ENCODE measurements at places on chromosomes 2 and 18. TPM values are rescaled to one million over a fixed set of nuclear protein-coding genes. Genes with fewer than 3 reads are reported as not detected.

The SLC25A12 gene
- 37.5 TPM for polyA plus RNA-seq

The ABHD1 gene
- polyA plus RNA-seq = 12.1 TPM

The IL18RAP gene
- 0.44 TPM for polyA plus RNA-seq

The ARHGAP15 gene
- polyA plus RNA-seq = 7.7 TPM

The SLC9A4 gene
- not detected for polyA plus RNA-seq

The TMEM200C gene
- polyA plus RNA-seq = 1.7 TPM

The WDR43 gene
- polyA plus RNA-seq = 11.2 TPM

The CFAP65 gene
- not detected for polyA plus RNA-seq

The MYO5B gene
- 0.44 TPM for polyA plus RNA-seq

The TNS1 gene
- 244 TPM for polyA plus RNA-seq

The TDRD15 gene
- not detected for polyA plus RNA-seq

The TANC1 gene
- polyA plus RNA-seq = 17.8 TPM

The GAREM2 gene
- 0.59 TPM for polyA plus RNA-seq

The MC2R gene
- polyA plus RNA-seq = not detected

The DSC1 gene
- polyA plus RNA-seq = 0.44 TPM

The KCNE4 gene
- 2.4 TPM for polyA plus RNA-seq

The LYG2 gene
- polyA plus RNA-seq = not detected

The HNMT gene
- 9.9 TPM for polyA plus RNA-seq

The SLC5A7 gene
- 0.07 TPM for polyA plus RNA-seq

The SANBR gene
- 3.5 TPM for polyA plus RNA-seq

The NOSTRIN gene
- 44.6 TPM for polyA plus RNA-seq

The REG1B gene
- polyA plus RNA-seq = 0.23 TPM

The STARD6 gene
- polyA plus RNA-seq = not detected

The DQX1 gene
- not detected for polyA plus RNA-seq

The SLC19A3 gene
- polyA plus RNA-seq = 0.81 TPM

The RAPGEF4 gene
- polyA plus RNA-seq = 1.2 TPM

The GKN1 gene
- polyA plus RNA-seq = not detected

The SELENOI gene
- 4.0 TPM for polyA plus RNA-seq

The GPBAR1 gene
- 1.8 TPM for polyA plus RNA-seq

The TCF7L1 gene
- 4.7 TPM for polyA plus RNA-seq

The GRHL1 gene
- polyA plus RNA-seq = 0.80 TPM

The LYPD1 gene
- 0.64 TPM for polyA plus RNA-seq

The KIAA2012 gene
- polyA plus RNA-seq = not detected

The CPO gene
- 0.59 TPM for polyA plus RNA-seq

The SETBP1 gene
- polyA plus RNA-seq = 1.6 TPM

The MOCOS gene
- 0.28 TPM for polyA plus RNA-seq

The FSIP2 gene
- 0.01 TPM for polyA plus RNA-seq

The SLC23A3 gene
- polyA plus RNA-seq = 1.8 TPM

The INHA gene
- polyA plus RNA-seq = 22.1 TPM

The MAP3K2 gene
- 2.9 TPM for polyA plus RNA-seq

The PECR gene
- polyA plus RNA-seq = 2.0 TPM

The ASB18 gene
- 4.2 TPM for polyA plus RNA-seq

The CNDP1 gene
- polyA plus RNA-seq = not detected

The SKOR2 gene
- polyA plus RNA-seq = not detected

The CCDC178 gene
- not detected for polyA plus RNA-seq

The TM4SF20 gene
- polyA plus RNA-seq = not detected

The PAX8 gene
- polyA plus RNA-seq = not detected

The GAL3ST2 gene
- not detected for polyA plus RNA-seq

The MAL gene
- polyA plus RNA-seq = 9.1 TPM

The B4GALT6 gene
- polyA plus RNA-seq = 0.61 TPM
